ENCODE measurements at places on chromosomes 1 and 21.

GRCh38 chr1:165376041-165376810 lies 19.7 kb upstream of the LMX1A start:
- no peak for DNase-seq

GRCh38 chr1:98437540-98437939 lies 224.0 kb upstream of the SNX7 start:
- no peak for DNase-seq

DNA sequence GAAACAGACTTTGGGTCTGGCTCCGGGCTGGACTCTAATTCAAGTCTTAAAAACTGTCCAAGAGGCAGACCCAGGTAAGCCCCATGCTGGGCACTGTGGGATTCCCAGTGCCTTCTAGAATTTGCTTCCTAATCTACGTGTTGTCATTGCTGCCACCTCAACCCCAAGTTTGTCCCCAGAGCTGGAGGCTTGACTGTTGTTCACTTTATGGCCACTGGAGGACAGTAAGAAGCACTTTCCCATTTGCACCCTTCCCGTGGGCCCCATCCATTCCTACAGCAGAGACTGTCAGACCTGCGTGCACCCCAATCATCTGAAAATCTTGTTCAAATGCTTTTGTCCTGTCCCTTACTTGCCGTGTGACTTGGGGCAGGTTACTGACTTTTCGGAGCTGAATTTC lies 29.4 kb upstream of the VASH2 start:
- DNase-seq = no peak

DNA sequence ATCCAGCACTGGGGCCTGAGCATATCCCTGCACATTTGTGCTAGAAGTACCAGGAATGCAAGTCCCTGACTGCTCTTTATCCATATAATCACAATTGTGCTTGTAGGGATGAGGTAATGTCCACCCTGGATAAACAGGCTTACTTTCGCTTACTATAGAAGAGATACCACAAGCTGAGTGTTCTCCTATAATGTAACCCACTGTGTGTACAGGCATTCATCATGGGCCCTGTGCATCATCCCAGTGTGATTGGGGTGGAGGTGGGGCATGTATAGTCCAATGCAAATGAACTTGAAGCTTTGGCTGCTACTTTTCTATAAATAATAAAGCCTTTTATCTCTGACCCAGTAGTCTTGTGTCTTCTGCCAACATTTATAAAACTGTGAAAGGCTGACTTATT lies 69.3 kb downstream of the MAN1A2 start:
- DNase-seq = no peak

DNA sequence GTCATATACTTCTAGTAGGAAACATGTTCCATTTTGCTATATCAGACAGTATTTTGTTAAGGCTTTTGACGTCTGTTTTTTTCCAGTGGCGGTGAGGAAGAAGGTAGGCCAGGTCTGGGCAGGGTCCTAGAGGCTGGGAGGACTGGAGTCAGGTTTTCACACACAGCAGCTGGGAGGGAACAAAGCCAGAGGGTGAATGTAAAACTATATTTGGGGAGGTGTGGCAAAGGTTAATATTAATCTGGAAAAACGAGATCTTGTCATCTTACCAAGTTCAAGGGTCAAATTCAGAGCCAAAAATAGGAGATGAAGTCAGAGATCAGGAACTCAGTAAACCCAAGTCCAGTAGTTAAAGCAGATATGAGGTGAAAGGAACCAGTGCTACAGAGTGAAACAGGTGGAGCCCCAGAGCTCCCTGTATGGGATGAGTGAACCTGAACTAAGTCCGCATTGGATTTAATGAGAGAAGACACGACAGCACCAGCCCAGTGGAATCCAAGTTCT lies 10.7 kb upstream of the OTUD7B start:
- DNase-seq = no peak

- DNase-seq = no peak
Observed at GRCh38 chr1:18009055-18009454, 98.5 kb upstream of the IGSF21 start.

GRCh38 chr1:202214089-202214843 lies 20.7 kb downstream of the LGR6 start:
- no peak for DNase-seq

- no peak for DNase-seq
Observed at GRCh38 chr1:232643251-232643650, 13.3 kb upstream of the SIPA1L2 start.

DNA sequence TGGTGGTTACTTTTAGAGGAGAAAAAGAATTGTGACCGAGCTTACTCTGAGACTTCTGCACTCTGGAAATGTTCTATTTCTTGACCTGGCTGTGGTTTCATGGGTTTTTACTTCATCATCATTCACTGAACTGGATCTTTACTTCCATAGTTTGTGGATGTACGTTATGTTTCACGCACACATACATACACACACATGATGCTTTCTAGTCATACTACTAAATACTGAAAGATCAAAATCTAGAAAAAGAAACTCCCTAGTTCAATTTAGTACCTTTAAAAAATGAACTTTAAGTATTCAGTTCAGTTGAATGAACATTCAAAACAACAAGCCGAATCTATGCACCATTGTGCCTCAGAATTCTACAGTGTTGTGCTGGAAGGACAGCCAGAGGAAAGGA lies 65.0 kb downstream of the TEX35 start:
- DNase-seq = no peak

GRCh38 chr1:94980582-94981574 lies 54.0 kb upstream of the CNN3 start:
- DNase-seq = no peak

- DNase-seq = no peak
Observed at GRCh38 chr1:228986093-228986904, 251.0 kb downstream of the RHOU start.

DNA sequence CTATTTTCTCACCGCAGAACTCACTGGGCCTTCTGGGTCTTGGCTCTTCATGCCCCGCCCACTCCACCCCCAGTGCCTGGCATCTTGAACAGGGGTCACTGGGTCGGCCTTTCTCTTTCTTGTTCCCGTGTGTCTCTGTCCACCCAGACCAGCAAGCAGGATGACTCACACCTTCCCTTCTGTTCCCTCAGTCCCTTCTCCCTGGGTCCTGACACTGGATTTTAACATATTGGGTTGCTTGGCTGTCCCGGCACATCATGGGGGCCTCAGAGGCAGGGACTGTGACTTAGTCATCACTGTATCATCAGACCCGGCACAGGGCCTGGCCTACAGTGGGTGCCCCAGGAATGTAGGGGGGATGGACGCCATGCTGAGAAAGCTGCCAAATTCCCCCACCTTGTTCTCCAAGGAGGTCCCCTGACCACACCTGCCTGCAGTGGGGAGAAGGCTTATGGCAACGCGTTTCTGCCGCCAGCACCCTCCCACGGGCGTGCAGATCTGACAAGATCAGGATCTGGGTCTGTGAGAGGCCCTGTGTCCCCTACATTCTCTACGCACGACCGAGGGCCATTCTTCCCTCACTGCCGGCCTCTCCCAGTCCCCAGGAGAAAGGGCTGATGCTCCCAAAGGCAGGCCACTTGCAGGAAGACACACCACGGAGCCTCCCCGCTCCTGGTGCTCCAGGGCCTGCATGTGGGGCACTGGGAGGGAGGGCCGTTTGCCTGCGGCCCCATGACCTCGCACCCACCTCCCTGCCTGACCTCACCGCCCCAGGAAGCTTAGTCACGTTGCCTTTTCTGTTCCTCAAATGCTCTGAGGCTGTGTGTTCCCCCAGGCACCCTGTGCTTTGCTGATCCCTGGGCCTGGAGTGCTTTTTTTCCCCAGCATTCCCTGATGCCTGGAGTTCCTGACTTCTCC lies 157.2 kb upstream of the TMEM51 start:
- DNase-seq = no peak

GRCh38 chr1:230589951-230590350 lies 52.3 kb upstream of the COG2 start:
- DNase-seq = no peak

GRCh38 chr1:214003233-214003632 lies 15.5 kb downstream of the PROX1 start:
- DNase-seq = no peak

DNA sequence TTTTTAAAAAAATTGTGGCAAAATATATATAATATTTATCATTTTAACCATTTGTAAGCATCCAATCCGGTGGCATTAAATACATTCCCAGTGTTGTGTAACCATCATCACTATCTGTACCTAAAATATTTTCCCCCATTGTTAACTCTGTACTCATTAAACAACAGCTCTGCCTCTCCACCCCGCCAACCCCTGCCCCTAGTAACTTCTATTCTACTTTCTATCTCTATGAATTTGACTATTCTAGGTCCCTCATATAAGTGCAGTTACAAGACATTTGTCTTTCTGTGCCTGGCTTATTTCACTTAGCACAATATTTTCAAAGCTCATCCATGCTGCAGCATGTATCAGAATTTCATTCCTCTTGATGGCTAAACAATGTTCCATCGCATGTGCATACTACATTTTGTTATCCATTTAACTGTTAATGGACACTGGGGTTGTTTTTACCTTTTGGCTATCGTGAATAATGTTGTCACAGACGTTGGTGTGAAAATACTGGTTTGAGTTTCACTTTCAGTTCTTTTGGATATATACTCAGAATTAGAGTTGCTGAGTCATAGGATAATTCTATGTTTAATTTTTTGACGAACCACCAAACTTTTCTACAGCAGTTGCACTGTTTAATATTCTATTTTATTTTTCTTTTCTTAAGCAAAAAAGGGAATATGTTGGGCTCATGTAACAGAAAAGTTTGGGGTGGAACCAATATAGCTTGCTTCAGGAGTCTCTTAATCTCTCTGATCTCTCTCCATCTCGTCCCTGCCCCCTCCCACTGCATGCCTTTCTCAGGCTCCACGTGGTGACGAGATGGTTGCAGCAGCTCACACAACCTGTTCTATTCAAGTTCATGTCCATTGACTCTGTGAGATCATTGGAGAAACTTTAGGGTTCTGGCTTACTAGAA lies 25.2 kb upstream of the RCAN1 start:
- DNase-seq = peak; percentile 21

GRCh38 chr1:18954270-18955071 lies 2.0 kb downstream of the IFFO2 start:
- DNase-seq = no peak

GRCh38 chr1:31155216-31155806 lies 84.4 kb downstream of the NKAIN1 start:
- DNase-seq = peak; percentile 64

- DNase-seq = no peak
Observed at GRCh38 chr1:41741244-41741643, 177.5 kb downstream of the HIVEP3 start.

- DNase-seq = no peak
Observed at GRCh38 chr1:68147534-68148171, 84.7 kb downstream of the WLS start.
